ENCODE measurements at places on chromosomes 11 and 22. TPM values are rescaled to one million over a fixed set of nuclear protein-coding genes. Genes with fewer than 3 reads are reported as not detected.

DNA sequence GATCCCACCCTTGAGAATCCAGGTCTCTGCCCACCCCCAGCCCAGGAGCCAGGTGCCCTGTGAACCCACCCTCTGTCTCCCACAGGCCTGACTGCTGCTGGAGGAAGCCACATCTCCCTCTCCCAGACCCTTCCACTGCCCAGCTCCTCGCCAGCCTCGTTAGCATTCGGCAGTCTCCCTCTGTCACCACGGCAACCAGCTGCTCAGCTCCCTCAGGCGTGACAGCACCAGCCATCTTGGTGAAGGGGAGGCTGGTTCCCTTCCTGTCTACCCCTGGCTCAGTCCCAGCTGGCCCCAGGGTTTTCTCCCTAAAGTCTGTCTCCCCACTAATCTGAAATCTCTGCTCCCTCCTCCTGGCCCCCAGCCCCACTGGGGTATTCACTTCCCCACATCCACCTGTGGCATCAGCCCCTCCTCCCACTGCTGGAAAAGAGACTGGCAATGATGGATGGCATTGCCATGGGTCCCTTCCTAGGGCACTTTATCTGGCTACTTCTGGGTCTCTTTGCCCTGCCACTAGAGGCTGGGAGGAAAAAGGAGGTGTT, 28.1 kb downstream of the NRXN2 start:
- H3K27me3 ChIP-seq = no peaks in the 10 kb centered on the region
- no peak overlapping the region for H3K27ac ChIP-seq
- DNase-seq = no peak
- no peaks in the 10 kb centered on the region for H3K36me3 ChIP-seq
- no peaks in the 10 kb centered on the region for H3K4me1 ChIP-seq

- no peak overlapping the region for H3K4me3 ChIP-seq
- H3K27me3 ChIP-seq = no peaks in the 10 kb centered on the region
- H3K27ac ChIP-seq = no peak overlapping the region
Observed at GRCh38 chr11:15918212-15918611, 438.1 kb downstream of the SOX6 start.

DNA sequence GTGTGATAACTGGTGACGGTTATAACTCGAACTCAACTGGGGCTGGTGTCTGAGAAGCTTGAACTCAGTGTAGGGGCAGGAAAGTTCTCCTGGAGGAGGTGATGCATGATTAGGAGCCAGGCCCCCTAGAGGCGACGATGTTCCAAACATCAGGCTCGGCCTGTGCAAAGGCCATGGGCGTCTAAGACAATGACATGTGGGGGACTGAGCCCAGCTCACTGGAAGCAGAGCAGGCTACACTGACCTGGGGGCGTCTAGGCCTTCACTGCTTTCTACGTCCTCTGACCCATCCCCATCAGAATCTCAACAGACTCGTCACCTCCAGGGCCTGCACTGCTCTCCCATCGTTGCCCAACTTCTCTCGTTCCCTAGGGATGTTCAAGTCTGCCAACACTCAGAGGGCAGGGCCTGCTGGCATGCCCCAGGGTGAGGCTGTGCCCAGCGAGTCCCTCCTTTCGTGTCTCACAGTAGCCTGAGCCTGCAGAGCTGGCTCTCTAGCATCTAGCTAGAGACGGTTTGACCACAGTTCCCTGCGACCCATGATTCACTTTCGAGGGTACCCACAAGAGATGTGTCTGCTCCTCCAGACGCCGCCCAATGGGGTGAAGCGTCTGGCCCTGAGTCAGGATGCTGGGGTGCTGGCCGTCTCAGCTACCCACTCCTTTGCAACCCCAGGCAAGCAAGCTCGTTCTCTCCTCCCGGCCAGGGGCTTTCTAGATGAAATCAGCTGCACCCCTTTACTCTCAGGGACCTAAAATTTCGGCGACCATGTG, 1.1 kb upstream of the ATG16L2 start:
- peak overlapping the region; percentile 93 for H3K27ac ChIP-seq
- H3K36me3 ChIP-seq = peaks cover 23% of the 10 kb centered on the region
- H3K4me3 ChIP-seq = peak overlapping the region; percentile 73

GRCh38 chr11:38562562-38562961, 1964.5 kb upstream of the RAG2 start:
- no peak overlapping the region for H3K27ac ChIP-seq
- H3K4me3 ChIP-seq = no peak overlapping the region
- no peaks in the 10 kb centered on the region for H3K4me1 ChIP-seq
- H3K36me3 ChIP-seq = no peaks in the 10 kb centered on the region

DNA sequence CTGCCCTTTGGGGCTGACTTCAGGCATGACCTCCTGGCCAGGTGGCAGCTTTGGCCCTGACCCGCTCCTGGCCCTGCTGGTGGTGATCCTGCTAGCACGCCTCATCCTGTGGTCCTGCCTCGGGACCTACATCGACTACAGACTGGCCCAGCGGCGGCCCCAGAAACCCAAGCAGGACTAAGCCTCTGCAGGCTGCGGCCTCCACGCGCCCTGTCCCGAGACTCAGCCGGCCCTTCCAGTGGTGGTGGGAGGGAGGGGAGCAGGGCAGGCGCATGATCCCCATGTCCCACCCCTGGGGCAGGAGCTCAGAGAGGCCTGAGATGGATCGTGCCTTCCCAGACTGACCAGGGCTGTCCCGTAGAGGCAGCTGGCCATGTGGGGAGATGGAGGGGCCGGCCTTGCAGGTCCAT, 2.1 kb downstream of the SMIM38 start:
- DNase-seq = no peak
- H3K27ac ChIP-seq = peak overlapping the region; percentile 75
- H3K27me3 ChIP-seq = no peaks in the 10 kb centered on the region
- no peak overlapping the region for H3K4me3 ChIP-seq
- peaks cover 19% of the 10 kb centered on the region for H3K4me1 ChIP-seq

IFITM1 gene
- 58.9 TPM for polyA plus RNA-seq

- peak overlapping the region; percentile 94 for H3K27ac ChIP-seq
- peak; percentile 95 for DNase-seq
- no peaks in the 10 kb centered on the region for H3K27me3 ChIP-seq
Observed at GRCh38 chr11:65471447-65471891, 27.4 kb upstream of the MALAT1 start.

TCN1 gene
- not detected for polyA plus RNA-seq

- no peaks in the 10 kb centered on the region for H3K4me1 ChIP-seq
- no peaks in the 10 kb centered on the region for H3K36me3 ChIP-seq
- H3K4me3 ChIP-seq = no peak overlapping the region
- peaks cover 55% of the 10 kb centered on the region for H3K27me3 ChIP-seq
- no peak for DNase-seq
Observed at GRCh38 chr22:26385164-26385563, 43.9 kb upstream of the ASPHD2 start.

GRCh38 chr11:114275280-114275679, 20.9 kb upstream of the NNMT start:
- H3K27ac ChIP-seq = no peak overlapping the region
- no peak for DNase-seq
- H3K36me3 ChIP-seq = no peaks in the 10 kb centered on the region
- no peak overlapping the region for H3K4me3 ChIP-seq
- H3K27me3 ChIP-seq = no peaks in the 10 kb centered on the region

Measured in sigmoid colon (tissue), 7 donors.